ENCODE measurements at places on chromosomes 5 and 9.

GRCh38 chr9:29432191-29432590 is 1858.9 kb upstream of the C9orf72 start:
- DNase-seq = no peak

DNA sequence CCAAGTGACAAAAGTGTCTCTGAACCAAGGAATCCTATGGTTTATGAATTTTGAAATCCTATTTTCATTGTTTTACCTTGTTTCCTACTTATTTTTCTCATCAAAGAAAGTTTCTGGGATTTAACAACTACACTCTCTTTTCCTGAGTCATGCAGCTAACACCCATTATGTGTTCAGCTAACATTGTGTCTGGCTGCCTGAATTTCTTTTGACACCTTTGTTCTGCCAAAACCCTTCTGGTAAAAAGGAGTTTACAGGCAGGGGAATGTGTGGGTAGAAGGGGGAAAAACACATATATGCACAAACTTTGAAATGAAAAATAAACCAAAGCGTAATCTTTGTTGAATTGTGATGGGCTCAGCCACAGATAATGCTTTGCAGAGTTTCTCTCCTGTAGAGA is 146.2 kb downstream of the COX7C start:
- DNase-seq = no peak

GRCh38 chr5:65032250-65032649 is 263.5 kb downstream of the CWC27 start:
- DNase-seq = peak; percentile 98

DNA sequence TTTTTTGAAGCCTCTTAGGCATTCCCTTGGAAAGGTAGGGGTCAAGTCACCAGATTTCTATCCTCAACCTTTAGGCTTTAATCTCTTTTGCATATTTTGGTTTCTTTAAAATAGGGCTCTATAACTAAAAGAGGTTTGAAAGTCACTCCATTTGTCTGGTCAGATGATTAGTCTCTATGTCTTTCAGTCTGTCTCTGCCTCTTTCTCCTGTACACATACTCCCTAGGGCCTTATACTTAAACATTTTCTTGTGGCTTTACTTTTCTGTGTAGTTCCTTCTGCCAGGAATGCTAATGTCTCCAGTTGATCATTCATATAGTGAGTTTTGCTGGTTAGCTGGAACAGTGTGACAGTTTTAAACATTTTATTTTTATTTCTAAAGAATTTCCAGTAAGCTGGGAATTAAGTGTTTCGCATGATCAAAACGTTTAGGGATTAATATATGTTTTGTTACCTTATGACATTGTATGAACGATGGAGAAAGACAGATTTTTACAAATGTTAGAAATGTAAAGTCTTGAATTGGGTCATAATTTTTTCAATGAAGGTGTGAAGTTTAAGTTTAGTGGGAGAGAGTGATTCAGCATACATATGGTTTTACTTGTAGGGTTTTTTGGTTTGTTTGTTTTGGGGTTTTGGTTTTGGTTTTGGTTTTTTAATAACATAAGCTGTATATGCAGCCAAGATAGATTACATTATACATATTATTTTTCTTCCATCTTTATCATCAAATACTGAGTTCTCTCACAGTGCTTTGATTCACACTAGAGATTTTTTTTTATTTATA is 90.6 kb downstream of the ZCCHC7 start:
- no peak for DNase-seq

Measured in NCI-H460 (cell line).